ENCODE measurements at places on chromosomes 13 and 19.

- peak; percentile 86 for DNase-seq
Measured at GRCh38 chr13:38686577-38687245, at the start of gene FREM2. Gene FREM2 (plus strand): TSS chr13:38687077. CDS start chr13:38687345, 268 bp downstream.

- DNase-seq = no peak
Measured at GRCh38 chr19:1017115-1017905, 3.6 kb downstream of the TMEM259 start.

DNA sequence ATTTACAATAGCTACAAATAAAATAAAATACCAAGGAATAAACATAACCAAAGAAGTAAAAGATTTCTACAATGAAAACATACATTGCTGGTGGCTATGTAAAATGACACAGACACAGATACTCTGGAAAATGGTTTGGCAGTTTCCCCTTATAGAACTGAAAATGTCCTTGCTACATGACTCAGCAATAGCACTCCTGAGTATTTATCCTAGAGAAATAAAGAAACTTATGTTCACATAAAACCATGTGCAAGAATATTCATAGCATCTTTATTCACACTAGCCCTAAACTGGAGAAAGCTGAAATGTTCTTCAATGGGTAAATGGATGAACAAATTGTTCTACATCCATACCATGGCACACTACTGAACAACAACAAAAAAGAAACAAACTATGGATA lies 100.2 kb upstream of the RFC3 start:
- no peak for DNase-seq

DNA sequence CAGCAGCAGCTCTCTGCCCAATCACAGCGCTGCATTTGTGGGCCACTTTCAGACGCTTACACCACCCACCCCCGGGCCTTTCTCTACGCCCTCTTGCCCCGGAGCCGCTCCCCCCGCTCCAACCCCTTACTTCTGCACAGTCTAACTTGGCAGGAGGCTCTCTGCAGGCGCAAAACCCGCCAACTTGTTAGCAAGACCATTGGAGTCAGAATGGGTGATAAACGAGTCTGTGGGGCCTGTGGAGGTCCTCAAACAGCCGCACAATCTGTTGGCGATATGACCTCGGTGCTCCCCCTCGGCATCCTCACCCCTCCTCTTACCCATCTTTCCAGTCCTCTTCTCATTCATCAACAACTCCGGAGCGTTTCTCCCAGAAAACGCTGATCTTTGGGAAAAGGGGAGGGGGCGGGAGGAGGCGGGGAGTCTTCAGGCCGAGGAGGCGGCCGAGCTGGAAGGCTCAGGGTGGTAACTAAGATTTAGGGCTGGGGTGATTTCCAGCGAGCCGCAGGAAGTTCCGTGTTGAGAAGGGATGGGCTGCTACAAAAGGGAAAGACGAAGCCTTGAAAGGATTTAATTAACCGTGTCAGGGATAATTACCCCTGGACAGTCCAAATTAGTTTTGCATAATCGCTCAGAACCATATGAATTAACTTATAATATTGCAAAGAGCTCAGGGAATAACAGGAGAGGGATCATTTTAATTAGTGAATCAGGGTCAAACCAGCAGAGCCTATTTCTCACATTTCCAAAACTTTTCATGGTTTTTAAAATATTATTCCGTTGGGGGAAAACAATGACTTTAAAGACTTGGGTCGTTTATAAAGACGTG lies 4.1 kb downstream of the SOX21 start:
- DNase-seq = peak; percentile 66

GRCh38 chr13:39196965-39197646 lies 158.8 kb downstream of the NHLRC3 start:
- no peak for DNase-seq
